ENCODE measurements at places on chromosomes 3 and 15.

DNA sequence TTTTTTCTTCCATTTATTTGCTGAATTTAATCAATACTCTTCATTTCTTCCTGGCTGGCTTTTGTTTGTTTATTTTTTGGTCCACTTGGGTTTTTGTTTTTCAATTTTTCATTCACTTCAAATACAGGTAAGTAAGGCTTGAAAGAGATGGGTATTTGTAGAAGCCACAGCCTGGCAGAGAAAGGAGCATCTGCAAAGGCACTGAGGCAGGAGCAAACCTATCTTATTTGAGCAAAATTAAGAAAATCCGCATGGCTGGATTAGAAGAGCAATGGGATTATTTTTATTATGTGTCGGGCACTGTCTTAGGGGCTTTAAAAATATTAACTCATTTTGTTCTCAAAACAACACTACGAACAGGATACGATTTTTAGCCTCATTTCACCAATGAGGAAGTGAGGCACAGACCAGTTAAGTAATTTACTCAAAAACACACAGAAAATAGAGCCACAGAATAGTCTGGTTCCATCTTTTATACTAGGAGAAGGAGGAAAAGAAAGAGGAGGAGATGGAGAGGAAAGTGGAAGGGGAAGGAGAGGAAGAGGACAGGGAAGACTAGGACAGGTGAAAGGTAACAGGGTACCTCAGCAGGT lies 35.1 kb upstream of the CCDC80 start:
- DNase-seq, result no peak

GRCh38 chr15:27175472-27176153 lies 204.6 kb downstream of the GABRG3 start:
- DNase-seq, result no peak

DNA sequence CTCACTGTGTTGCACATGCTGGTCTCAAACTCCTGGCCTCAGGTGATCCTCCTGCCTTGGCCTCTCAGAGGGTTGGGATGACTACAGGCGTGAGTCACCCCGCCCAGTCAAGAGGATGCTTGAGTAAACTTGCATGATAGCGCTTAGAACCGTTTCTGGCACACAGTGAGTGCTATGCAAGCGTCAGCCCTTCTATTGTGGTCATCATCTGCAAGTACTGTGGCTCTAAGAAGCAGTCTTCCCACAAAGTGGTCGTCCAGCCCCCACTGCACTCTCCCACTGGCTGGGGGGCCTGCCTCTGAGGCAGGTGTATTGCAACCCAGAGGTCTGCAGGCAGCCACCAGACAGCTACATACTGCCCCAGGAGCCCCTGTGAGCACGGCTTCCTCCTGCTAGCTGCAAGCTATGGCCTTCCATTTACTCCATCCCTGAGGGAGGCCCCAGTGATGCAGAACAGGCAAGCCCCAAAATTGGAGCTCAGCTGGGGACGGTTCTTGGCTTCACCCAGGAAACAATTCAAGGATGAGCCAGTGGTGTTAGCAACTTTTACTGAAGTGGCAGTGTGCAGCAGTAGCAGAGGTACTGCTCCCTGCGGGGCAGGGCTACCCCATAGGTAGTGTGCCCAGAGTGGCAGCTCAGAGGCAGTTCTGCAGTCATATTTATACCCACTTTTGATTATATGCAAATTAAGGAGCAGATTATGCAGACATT lies 95.4 kb downstream of the LSM3 start:
- no peak for DNase-seq

- DNase-seq, result no peak
Observed at GRCh38 chr15:100879061-100879463, 569 bp upstream of the ALDH1A3 start.

GRCh38 chr3:29143151-29143550 lies 137.7 kb upstream of the RBMS3 start:
- DNase-seq, result no peak

DNA sequence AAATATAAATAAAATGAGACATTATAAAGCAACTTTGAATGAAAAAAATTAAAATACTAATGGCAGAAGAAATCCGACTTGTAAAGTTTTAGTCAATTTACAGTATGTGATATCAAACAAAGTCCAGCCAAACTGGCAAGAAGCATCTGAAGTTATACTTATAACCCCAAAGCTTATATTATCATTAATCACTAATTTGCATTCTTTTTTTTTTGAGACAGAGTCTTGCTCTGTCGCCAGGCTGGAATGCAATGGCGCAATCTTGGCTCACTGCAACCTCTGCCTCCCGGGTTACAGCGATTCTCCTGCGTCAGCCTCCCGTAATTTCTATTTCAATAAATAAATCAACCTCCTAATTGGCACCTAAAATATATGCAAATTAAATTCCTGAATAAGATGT lies 80.1 kb downstream of the AQR start:
- DNase-seq, result no peak
